ENCODE measurements at places on chromosomes 16 and 17. TPM values are rescaled to one million over a fixed set of nuclear protein-coding genes. Genes with fewer than 3 reads are reported as not detected.

Gene PSMB3
- 330 TPM for total RNA-seq

Gene NDUFB10
- total RNA-seq = 155 TPM

Gene TNFRSF17
- total RNA-seq = not detected

Gene QPRT
- 4.2 TPM for total RNA-seq

Measured in activated CD8-positive, alpha-beta memory T cell treated with anti-CD3 and anti-CD28 coated beads for 36 hours (primary cell).